ENCODE measurements at places on chromosomes 7 and 10. TPM values are rescaled to one million over a fixed set of nuclear protein-coding genes. Genes with fewer than 3 reads are reported as not detected.

HMX3 gene
- total RNA-seq: not detected

LIPJ gene
- not detected for total RNA-seq

SLC18A3 gene
- total RNA-seq: not detected

LOXL4 gene
- total RNA-seq: 0.72 TPM

HNRNPF gene
- 281 TPM for total RNA-seq

PGAM2 gene
- total RNA-seq: not detected

CPA4 gene
- 11.6 TPM for total RNA-seq

DIP2C gene
- 18.5 TPM for total RNA-seq

MMRN2 gene
- total RNA-seq: 4.8 TPM

PSD gene
- total RNA-seq: 0.78 TPM

GLI3 gene
- 1.8 TPM for total RNA-seq

STOX1 gene
- total RNA-seq: 0.68 TPM

GARIN1A gene
- not detected for total RNA-seq
